ENCODE measurements at places on chromosomes 7 and 10. TPM values are rescaled to one million over a fixed set of nuclear protein-coding genes. Genes with fewer than 3 reads are reported as not detected.

GRCh38 chr7:105649727-105650381, 68.6 kb upstream of the EFCAB10 start:
- DNase-seq = no peak

GRCh38 chr10:54319341-54319740, 481.7 kb downstream of the PCDH15 start:
- DNase-seq = no peak

The ZCWPW1 gene
- polyA plus RNA-seq = 6.5 TPM

GRCh38 chr10:126373147-126373546, 15.1 kb downstream of the ADAM12 start:
- DNase-seq = no peak

DNA sequence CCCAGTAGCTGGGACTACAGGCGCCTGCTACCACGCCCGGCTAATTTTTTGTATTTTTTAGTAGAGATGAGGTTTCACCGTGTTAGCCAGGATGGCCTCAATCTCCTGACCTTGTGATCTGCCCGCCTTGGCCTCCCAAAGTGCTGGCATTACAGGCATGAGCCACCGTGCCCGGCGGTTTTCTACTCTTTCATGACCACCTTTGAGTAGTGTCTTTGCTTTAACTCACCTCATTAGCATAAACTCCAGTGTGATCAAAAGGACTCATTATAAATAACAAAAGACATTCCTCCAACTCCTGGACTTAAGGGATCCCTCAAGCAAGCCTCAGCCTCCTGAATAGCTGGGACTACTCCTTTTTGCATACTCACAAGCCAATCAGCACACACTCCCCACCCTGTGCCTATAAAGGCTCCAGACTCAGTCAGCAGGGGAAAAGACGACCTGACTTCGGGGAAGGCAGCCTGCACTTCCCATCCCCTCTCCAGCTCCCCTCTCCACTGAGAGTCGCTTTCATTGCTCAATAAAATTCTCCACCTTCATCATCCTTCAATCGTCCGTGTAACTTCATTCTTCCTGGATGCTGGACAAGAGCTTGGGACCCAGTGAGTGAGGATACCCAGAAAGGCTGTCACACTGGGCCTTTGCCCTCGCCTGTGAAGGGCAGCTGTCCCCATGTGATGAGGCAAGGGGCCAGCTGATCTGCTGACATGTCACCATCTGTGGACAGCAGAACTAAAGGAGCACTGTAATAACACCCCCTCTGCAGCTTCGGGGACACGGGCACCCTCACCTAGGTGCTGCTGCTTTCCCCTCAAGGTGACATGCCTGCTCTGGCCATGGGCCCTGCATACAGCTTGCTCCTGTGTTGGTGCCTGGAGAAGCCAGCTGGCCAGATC, 35.0 kb upstream of the EIF4H start:
- DNase-seq = no peak

- DNase-seq = no peak
These were observed 185.5 kb upstream of the STEAP4 start for GRCh38 chr7:88492153-88492552.

The OR13A1 gene
- polyA plus RNA-seq = 0.29 TPM

GRCh38 chr7:87797798-87798403, 78.3 kb downstream of the SLC25A40 start:
- DNase-seq = no peak

GRCh38 chr10:21513405-21513788, 12.1 kb downstream of the SKIDA1 start:
- DNase-seq = no peak

The EPHA1 gene
- polyA plus RNA-seq = 4.6 TPM

GRCh38 chr7:56174875-56175760, 58.9 kb upstream of the NUPR2 start:
- DNase-seq = no peak

- DNase-seq = no peak
These were observed 36.6 kb downstream of the ERCC6 start for GRCh38 chr10:49502358-49502757.

Measured in CD8-positive, alpha-beta memory T cell (primary cell).